ENCODE measurements at places on chromosomes 12 and 14. TPM values are rescaled to one million over a fixed set of nuclear protein-coding genes. Genes with fewer than 3 reads are reported as not detected.

SERPINA1 gene
- 8.6 TPM for total RNA-seq

GRCh38 chr12:131860472-131861260 lies 32.5 kb downstream of the MMP17 start:
- H3K4me1 ChIP-seq, result peaks cover 25% of the 10 kb centered on the region

DNA sequence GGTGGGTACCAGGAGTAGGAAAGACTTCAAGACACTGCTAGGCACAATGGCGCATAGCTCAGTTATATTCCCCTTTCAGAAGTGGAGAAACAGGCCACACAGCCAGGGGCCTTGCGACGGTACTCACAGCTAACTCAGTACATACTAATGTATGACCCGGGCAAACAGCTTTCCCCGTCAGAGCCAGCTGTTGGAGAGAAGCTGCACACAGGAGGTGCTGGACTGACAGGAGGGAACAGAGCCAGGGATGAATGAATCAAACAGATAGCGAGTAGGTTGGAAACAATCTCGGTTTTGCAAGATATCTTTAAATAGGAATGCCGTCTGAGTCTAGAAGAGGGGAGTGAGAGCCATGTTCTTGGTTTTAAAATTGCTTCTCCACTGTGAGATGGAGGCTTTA lies 45.5 kb downstream of the PRIMA1 start:
- no peak overlapping the region for H3K4me3 ChIP-seq
- H3K27ac ChIP-seq, result no peak overlapping the region
- H3K27me3 ChIP-seq, result no peaks in the 10 kb centered on the region
- DNase-seq, result no peak
- peaks cover 68% of the 10 kb centered on the region for H3K4me1 ChIP-seq

- no peaks in the 10 kb centered on the region for H3K27me3 ChIP-seq
- DNase-seq, result no peak
- no peak overlapping the region for H3K4me3 ChIP-seq
- no peaks in the 10 kb centered on the region for H3K36me3 ChIP-seq
Measured at GRCh38 chr14:25551674-25552073, 501.7 kb upstream of the STXBP6 start.

MGST1 gene
- 20.3 TPM for total RNA-seq

DNA sequence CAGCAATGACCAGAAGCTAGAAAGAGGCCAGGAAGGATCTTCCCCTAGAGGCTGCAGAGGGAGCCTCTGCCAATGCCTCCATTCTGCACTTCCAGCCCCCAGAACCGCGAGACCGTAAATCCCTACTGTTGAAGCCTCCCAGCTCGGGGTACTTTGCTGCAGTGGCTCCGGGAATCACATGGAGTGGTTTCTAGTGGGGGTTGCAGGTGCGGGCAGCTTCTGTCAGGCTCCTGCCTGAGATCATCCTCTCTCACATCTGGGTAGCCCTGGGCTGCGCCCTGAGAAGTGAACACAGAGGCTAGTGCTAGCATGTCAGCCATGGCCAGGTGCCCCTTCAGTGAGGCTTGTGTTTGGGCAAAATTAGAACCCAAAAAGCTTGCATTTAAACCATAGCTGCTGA lies 67.3 kb downstream of the TSPAN9 start:
- DNase-seq, result no peak
- H3K4me1 ChIP-seq, result peaks cover 41% of the 10 kb centered on the region
- no peak overlapping the region for H3K27ac ChIP-seq
- H3K4me3 ChIP-seq, result no peak overlapping the region
- H3K27me3 ChIP-seq, result no peaks in the 10 kb centered on the region

GRCh38 chr12:68310370-68310769 lies 21.8 kb downstream of the MDM1 start:
- H3K27ac ChIP-seq, result no peak overlapping the region
- DNase-seq, result no peak
- H3K4me1 ChIP-seq, result no peaks in the 10 kb centered on the region
- no peak overlapping the region for H3K4me3 ChIP-seq

- no peak overlapping the region for H3K4me3 ChIP-seq
- no peak for DNase-seq
- peaks cover 26% of the 10 kb centered on the region for H3K36me3 ChIP-seq
- no peak overlapping the region for H3K27ac ChIP-seq
- H3K27me3 ChIP-seq, result no peaks in the 10 kb centered on the region
Measured at GRCh38 chr12:130878193-130879185, 6.6 kb downstream of the RAN start.

- H3K36me3 ChIP-seq, result no peaks in the 10 kb centered on the region
- DNase-seq, result no peak
- no peak overlapping the region for H3K4me3 ChIP-seq
Measured at GRCh38 chr14:70213721-70214282, 25.1 kb upstream of the SLC8A3 start.

- H3K36me3 ChIP-seq, result no peaks in the 10 kb centered on the region
- H3K27me3 ChIP-seq, result no peaks in the 10 kb centered on the region
- no peaks in the 10 kb centered on the region for H3K4me1 ChIP-seq
Measured at GRCh38 chr14:53110096-53110495, 43.0 kb downstream of the DDHD1 start.

LALBA gene
- total RNA-seq, result not detected
